ENCODE measurements at places on chromosomes 7 and 10. TPM values are rescaled to one million over a fixed set of nuclear protein-coding genes. Genes with fewer than 3 reads are reported as not detected.

SLC13A1 gene
- not detected for total RNA-seq

DNA sequence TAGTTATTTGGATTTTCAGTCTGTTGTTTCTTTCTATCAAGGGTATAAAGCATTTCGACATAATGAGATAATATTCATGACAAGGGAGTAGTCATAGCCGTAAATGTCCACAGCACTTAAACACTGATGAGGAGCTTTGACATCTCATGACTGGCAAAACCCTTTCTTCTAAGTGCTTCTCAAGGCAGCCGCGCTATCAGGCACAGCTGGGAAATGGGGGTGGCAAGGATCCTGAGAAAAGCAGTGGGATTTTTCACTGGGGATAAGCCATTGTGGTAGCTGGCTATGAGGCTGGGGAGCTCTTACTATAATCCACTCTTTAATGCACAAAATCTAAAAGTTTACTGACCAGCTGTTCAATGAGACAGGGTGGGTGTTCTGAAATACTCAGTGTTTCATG, 493.2 kb upstream of the KLF6 start:
- no peak for DNase-seq

DNA sequence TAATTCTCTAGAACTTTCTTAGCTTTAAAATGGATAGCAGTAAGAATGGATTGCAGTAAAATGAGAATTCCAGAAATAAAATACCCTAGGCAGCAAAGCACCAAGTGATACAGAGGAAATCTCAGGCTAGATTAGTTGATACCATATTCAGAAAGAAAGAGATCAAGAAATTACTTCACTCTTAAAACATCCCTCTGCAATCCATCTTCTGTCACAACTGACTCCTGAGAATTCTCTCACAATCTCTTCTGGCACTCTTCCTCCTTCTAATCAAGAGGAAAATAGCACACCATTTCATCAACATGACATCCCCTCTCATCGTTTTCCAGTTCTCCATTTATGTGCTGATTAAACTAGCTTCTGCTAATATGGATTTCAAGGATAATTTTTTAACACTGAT, 42.2 kb upstream of the LAMB1 start:
- DNase-seq: no peak

DLX6 gene
- not detected for total RNA-seq

DNA sequence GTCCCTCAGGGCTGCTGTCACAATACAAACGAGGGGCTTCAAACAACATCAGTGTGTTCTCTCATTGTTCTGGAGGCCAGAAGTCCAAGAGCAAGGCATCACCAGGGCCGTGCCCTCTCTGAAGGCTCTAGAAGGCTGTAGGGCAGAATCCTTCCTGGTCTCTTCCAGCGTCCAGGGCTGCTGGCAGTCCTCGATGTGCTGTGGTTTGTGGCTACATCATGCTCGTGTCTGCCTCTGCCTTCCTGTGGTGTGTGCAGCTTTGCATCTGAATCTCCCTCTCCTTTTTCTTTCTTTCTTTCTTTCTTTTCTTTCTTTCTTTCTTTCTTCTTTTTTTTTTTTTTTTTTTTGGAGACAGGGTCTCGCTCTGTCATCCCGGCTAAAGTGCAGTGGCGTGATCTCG, 103.5 kb downstream of the INSYN2A start:
- no peak for DNase-seq

SCIN gene
- total RNA-seq: not detected

GPR146 gene
- 3.1 TPM for total RNA-seq

- no peak for DNase-seq
Measured at GRCh38 chr7:27123477-27124053, 7.0 kb downstream of the HOXA4 start.

DNA sequence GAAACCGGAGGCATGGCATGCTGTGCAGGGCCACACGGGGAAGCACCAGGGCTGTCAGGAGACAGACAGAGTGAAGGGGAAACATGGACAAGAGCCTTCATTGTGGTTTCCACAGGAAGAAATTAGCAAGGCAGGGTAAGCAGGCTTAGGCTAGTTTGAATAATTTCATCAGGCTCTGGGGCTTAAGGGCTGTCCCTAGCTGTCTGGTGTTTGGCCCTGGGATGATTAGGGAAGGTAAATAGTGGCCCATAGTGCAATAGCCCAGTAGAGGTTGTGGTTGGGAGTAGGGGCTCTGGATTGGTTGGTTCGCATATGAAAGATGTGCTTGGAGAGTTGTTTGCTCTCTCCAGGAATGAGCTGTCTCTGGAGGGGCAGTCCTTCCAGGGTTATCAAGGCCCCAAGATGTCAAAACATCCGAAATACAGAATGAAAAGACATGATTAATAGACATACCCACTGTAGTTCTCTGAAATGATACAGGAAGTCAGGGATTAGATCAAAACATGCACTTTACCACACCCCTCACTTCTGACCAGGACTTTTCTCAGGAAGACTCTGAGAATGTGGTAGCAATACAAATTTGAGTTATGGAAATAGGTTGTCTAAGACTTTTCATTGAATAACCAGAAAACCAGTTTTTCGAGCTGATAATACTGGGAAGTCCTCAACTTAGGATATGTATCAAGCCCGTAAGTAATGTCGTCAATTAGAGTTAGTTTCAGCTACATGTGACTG, 224.9 kb upstream of the NFE2L3 start:
- DNase-seq: no peak

DNA sequence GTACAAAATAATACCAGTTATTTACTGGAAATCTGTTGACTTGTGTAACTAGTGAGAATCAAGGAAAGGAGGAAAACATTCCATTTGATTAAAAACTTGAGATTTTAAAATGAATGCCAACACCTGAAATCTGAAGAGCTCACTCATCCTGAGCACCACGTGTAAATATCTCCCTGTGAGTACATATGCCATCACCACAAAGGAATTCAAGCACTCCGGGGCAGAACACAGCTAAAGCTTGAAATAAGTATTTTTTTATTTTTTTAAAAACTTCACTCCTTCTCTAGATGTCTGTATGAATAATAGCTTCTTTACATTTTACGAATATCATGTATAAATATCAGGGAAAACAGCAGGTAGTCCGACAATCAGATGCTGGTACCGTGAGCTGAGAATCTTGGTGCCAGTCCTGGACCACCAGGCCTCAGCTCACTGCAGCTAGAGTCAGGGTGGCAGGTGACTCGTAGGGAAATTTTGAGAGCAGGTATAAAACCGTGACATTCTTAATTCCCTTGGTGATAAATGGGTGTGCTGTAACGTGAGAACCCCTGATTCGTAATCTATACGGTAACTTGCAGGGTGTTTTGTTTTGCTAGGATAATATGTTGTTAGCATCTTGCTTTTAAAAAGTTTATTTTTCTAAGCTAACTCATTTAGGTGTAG, 12.7 kb downstream of the LMTK2 start:
- no peak for DNase-seq

LOXL4 gene
- 6.1 TPM for total RNA-seq

GRCh38 chr10:86178401-86179152, 188.0 kb downstream of the GRID1 start:
- peak; percentile 65 for DNase-seq

DNA sequence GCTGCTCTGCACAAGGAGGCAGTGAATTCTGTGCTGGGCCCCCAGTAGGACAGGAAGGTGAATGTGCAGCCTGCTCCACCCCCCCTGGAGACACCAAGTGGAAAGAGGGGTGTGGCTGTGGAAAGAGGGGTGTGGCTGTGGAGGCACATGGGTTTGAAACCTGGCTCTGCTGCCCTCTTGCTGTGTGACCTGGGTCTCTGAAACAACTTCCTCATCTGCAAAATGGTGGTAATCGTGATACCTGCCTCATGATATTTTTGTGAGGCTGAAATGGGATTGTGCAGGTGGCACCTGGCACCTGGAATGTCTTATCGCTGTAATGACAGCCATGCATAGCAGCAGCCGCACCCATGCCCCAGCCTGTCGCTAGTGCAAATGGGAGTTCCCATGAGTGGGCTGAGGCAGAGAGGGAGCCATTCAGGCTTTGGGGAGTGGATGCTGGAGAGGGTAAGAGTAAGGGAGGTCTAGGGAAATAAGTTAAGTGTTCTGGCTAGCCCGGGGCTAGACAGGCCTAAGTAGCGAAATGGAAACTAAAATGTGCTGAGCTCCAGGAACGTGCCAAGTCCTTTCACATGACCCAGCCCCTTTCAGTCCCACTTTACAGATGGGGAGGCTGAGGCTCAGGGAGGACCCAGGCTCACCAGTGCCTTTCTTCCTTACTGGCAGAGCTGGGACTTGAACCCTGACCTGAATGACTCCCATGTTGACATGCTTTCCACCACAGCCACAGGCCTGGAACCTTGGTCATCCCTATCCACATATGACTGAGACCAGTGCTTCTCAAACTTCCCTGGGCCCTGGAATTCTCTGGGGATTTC, 35.0 kb downstream of the C10orf105 start:
- DNase-seq: no peak

GRCh38 chr10:61941202-61941681, 39.7 kb downstream of the ARID5B start:
- no peak for DNase-seq

TAS2R5 gene
- total RNA-seq: 1.3 TPM

DNA sequence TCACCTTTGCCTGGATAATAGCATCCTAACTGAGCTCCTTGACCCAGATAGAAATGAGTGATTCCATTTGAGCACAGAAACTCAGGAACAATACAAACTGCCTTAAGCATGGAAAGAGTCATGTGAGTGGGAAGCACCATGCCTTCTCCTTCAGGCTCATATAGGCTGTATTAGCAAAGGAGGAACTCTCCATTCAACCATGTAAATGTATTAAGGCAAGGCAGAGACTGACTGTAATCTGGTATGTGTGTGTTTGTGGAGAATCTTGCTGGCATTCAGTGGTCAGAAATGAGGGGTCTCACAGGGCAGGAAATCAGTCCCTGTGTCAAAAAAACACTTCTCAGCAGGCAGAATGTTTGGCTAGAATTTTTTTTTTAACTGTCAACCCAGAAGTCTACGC, 40.2 kb downstream of the COA1 start:
- DNase-seq: no peak

UPK3B gene
- total RNA-seq: 6.5 TPM

DNA sequence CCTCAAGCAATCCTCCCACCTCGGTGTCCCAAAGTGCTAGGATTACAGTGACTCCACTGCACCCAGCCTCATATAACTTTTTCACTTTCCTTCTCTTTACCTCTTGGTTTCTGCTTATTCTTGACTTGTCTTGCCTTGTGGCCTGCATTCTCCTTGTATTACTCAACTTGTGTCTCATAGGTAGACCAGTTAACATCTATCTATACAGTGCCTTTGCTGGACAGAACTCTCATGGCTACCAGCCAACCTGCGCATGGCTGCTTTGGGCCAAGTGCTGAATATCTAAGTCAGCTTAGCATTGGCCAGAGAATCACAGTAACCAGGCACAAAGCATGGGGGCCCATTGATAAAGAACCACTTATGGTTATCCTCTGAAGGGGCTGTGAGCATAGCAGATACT, 42.6 kb upstream of the ZNRF2 start:
- no peak for DNase-seq

SPACDR gene
- total RNA-seq: 1.7 TPM

OR2A42 gene
- total RNA-seq: not detected

- DNase-seq: no peak
Measured at GRCh38 chr10:109947111-109947920, 24.0 kb upstream of the XPNPEP1 start.

GRCh38 chr7:99551767-99552463, at the start of gene FAM200A:
TSS of gene FAM200A (minus strand) at chr7:99552114. CDS start at chr7:99548407, 3,707 bp downstream.
- DNase-seq: peak; percentile 91

- DNase-seq: no peak
Measured at GRCh38 chr10:12781976-12782375, 219.5 kb downstream of the CCDC3 start.

CHN2 gene
- 63.2 TPM for total RNA-seq

CLRN3 gene
- total RNA-seq: not detected

DNA sequence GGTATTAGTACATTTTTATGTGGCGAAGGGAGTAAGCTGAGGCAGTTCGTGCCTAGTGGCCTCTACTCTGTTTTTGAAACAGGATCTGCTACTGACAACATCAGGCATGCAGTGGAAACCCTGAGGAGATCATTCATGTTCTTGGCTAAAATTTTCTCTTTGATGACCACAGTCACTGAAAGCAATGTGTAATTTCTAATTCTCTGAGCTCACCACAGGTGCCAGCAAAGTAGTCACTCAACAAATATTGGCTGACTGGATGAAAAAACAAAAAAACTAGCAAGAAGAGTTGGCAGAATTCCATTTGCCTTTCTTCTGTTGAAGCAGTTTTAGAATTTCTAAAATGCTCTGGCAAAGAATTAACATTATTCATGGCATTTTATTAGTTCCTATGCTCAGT, 176.5 kb upstream of the KCTD7 start:
- DNase-seq: no peak

DNA sequence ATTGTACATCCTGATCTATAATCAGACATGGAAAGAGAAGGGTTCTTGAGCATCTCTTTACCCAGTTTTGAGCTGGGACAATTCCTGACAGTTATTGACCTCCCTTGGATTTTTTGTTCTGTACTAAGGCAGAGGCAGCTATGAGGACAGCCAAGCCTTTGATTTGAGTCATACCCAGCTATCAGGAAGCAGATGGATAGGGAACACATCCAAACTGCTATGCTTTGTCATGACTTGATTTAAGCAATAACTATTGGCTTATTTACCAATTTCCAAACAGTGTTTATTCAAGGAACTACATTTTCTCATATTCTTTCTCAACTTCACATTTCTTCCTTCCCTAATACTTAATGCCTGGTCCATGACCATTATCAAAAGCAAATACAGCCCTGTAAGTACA, 396.4 kb upstream of the STEAP1 start:
- no peak for DNase-seq

ZNF25 gene
- 7.7 TPM for total RNA-seq

HMX3 gene
- not detected for total RNA-seq

C10orf90 gene
- not detected for total RNA-seq

CADPS2 gene
- total RNA-seq: 0.22 TPM
